ENCODE measurements at places on chromosomes 2 and 18. TPM values are rescaled to one million over a fixed set of nuclear protein-coding genes. Genes with fewer than 3 reads are reported as not detected.

ERMN gene
- total RNA-seq = 0.14 TPM

EVX2 gene
- not detected for total RNA-seq

SP3 gene
- 29.1 TPM for total RNA-seq

COL3A1 gene
- total RNA-seq = 165 TPM
